T-helper 2 cell (primary cell): ENCODE measurements at places on chromosomes 12 and 14.

DNA sequence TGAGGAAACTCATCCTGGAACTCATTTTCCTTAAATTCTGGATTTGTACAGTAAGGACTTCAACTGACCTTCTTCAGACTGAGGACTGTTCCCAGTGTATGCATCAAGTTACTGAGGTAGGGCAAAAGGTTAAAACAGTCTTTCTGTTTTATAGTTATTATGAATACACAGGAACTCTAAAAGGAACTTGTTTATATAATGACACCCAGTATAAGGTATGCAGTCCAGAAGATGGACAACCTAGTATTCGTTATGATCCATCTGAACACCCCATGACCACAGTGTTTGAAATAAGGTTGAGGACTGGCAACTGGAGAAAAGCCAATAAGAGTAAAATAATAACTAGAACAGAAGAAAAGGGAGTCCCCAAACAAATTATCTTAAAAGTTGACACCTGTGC lies 779.9 kb upstream of the TMEM132C start:
- no peak for DNase-seq

GRCh38 chr12:95882080-95882479 lies 23.3 kb downstream of the SNRPF start:
- DNase-seq: no peak

DNA sequence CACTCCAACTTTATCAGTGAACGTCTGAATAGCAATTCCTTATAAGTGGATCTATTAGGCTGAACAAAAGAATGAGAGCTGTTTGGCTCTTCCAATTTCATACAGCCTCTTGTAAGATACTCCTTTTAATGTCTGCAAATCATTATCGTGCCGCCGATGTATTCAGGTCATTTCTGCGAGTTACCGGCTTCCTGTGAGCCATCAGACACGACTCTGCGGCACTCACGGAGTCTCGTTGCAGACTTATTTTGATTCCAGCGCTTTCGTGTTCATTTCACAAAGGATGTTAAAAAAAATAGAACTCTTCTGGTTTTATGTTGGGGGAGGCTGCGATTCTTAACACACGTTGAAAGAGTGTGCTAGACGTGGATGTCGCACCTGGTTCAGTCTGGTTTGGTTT lies 106.6 kb downstream of the GLT1D1 start:
- DNase-seq: no peak

DNA sequence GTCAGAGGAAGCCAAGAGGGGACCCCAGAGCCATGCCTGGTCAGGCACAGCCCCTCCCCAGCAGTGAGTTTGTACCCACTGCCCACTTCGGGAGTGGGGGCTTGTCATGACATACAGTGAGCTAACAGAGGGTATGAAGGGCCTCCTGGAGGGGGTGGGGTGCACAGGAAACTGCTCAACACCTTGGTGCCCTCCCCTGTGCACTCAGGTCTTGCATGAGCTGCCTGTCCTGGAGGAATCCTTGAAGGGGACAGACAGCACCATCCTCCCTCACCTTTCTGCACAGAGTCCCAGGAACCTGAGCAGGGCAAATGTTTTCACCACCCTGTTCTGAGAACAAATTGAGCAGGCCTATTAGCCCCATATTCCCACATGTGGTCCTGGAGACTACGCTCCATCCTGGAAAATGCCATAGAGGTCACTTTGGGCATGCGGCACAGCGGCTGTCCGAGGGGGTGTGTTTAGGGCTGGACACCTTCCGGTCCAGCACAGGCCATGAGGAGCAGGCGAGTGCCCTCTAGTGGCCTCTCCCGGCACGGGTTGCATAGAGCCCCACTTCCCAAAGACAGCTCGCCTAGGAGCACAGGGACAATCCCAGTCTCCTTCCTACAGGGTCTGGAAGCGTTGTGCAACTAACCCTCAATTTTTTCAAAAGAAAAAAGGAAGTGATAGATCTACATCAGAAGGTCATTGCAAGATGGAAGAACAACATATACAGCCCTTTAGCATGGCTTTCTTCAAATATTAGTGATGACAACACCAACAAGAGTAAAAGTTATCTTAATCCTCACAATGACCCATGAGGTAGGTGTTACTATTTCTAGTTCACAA lies 31.9 kb upstream of the ZFP36L1 start:
- DNase-seq: no peak

DNA sequence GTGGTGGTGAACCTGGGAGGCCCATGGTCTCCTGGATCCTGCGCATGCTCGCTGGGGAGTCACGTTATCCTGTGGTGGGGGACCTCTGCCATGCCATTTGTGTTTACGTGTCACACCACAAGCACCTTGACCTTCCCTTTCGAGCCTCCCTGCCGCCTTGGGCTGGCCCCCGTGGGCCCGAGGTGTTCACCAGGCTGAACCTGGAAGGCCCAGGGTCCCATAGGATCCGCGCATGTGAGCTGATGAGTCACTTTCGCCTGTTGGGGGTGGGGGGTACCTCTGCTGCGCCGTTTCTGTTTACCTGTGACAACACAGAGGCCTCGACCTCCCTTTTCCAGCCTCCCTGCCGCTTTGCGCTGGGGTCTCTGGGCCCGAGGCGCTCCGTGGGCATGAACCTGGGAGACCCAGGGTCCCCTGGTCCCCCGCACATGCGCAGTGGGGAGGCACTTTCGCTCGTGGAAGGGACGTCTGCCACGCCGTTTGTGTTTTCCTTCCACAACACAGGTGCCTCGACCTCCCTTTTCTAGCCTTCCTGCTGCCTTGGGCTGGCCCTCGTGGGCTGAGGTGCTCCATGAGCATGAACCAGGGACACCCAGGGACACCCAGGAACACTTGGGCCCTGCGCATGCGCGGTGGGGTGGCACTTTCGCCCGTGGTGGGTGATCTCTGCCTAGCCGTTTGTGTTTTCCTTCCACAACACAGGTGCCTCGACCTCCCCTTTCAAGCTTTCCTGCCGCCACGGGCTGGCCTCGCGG lies 334.1 kb downstream of the ALG10 start:
- DNase-seq: no peak

DNA sequence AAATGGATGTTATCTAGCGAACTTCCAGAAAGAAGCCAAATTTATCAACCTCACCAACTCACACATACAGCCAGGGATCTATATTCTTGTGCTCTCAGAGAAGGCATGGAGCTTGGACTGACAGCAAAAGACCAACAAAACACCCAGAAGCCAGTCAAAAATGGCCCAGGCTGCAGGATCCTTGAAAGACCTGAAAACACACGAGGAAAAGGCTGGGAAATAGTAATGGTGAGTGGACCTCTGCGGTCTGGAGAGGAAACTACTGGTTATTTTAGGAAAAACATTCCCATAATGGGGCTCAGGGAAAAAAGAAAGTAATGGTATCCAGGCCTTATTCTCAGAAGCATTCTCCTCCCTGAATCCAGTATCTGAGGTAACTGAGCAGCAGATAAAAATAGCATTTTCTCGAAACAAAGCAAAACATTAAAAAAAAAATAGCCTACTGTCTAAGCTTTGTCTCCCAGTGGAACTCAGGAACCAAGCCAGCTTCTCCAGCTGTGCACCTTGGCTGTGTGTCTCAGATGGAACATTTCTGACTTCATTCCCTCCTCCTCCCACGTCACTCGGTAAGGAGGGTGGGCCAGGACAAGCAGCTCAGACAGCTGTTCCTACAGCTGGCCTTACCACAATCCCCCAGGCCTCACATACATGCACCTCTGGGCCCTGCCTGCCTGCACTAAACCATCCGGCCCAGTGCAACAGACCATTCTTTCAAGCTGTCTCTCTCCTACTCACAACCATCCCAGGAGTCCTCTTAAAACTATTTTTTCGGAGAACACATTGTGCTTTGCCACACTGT lies 249.9 kb downstream of the DAD1 start:
- DNase-seq: no peak

DNA sequence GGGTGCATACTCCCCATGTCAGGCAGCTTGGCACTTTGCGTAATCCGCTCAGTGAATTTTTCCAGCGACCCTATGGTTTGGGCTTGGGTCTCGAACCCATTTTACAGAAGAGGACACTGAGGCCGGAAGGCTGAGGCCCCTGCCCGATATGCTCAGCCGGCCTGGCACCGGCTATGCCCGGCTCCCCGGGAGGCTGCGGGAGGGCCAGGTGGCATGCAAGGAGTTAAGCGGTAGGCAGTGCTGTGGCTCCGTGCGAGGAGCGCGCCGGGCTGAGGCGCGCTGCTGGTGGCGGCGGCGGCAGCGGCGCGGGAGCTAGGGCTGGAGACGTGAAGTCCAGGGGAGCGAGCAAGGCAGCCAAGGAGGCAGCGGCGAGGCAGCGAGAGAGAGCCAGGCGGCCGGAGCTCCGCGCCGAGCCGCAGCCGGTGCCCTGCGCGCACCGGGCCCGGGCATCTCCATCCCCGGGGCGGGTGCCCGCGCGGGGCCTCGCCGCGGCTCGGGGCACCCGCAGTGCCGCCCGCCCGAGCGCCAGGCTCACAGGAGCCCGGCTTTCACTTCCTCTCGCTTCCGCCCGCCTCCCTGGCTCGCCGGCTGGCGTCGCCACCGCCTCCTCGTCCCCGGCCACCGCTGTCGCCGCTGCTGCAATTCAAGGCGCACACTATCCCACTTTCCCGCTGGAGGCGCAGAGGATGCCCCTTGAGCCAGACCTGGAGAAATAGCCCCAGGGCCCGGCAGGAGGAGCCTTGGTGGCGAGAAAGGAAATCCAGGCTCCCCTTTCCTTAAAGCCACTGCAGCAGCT lies at the start of gene WSCD2:
TSS of gene WSCD2 (plus strand) at position 272 of the 796 bp plus-strand sequence. CDS start 66,545 bp downstream, outside the sequence.
- no peak for DNase-seq

DNA sequence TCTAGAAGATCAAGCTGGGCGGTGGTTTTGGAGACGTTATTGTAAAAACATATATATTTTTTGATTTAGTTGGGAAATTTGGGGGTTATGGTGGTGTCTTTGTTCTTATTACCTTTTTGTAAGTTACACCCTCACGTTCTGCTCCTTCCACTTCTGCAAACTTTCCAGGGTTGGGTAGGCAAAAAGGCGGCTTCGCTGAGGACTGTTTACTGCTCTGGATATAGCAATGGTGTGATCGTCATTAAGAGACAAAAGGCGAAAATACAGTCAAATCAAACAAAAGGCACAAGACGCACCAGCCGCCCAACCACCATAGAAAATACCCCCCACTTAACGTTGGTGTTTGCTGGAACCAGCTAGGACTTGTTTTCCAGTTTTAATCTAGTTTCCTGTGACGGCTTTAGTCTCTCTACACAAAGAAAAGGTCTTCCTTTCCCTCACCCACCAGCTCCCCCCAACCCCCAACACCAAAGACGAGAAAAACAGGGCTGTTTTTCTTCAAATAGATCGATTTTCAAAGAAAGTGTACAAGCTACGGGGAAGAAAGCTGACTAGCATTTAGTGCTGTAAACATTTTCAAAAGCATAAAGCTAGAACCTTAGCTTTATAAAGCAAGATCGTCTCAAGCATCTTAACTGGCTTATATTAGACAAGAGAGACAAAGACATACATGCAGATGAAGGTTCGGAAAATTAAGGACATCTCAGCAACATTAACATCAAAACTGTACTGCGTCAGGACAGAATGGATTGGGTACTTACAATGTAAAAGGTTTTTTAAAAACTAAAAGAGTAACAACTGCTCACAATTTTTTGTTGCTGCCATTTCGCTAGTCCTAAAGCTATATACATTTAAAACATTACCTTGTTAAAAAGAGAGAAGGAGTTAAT lies 2.0 kb upstream of the SETD1B start:
- DNase-seq: no peak

- DNase-seq: no peak
Observed at GRCh38 chr12:109542876-109543275, 30.4 kb downstream of the MMAB start.

DNA sequence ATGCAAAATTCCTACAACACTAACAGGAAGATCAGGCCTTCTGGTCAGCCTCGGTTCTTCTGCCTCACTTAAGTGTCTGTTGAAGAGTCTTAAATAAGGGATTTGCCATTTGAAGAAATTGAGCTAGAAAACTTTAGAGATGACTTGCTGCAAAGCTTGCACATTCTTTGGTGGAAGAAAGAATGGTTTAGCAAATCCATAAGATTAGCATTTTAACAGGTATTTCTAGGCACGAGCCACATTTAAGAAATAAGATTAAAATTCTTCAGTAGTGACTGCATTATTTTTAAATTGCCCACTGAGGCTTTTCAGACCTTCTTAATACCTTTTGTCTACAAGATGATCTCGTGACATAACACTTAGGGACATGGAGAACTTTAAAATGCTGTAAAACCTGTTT lies 327.1 kb downstream of the TMEM117 start:
- no peak for DNase-seq

DNA sequence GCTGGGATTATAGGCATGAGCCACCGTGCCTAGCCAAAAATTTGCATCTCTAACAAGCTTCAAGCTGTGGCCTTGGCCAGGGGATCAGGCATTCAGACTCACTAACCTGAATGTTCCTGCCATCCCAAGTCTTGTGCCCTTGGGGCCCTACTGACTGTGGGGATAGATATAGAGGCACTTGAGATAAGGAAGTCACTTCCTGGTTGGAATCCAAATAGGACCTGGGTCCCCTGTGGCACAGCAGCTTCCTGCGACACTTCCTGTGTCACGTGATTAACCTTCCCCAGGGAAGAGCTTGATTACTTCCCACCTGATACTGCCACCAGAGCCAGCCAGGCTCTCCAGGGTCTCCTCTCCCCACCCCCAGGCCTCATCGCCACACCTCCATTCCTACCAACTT lies 128.2 kb downstream of the BCL11B start:
- no peak for DNase-seq

DNA sequence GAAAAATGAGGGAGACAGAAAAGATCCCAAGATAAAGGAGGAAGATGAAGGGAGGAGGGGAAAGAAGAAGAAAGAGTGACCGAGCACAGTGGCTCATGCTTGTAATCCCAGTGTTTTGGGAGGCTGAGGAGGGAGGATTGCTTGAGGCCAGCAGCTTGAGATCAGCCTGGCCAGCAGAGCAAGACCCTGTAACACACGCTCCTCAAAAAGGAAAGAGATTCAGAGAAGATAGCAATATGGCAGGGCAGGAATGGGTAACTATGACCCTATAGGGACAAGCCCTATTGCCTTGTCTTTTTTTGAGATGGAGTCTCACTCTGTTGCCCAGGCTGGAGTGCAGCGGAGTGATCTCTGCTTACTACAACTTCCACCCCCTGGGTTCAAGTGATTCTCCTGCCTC lies 116.9 kb upstream of the MAP1LC3B2 start:
- no peak for DNase-seq

GRCh38 chr12:106871477-106871876 lies 84.2 kb upstream of the TMEM263 start:
- no peak for DNase-seq

GRCh38 chr12:12557733-12558132 lies 4.9 kb downstream of the DUSP16 start:
- no peak for DNase-seq

DNA sequence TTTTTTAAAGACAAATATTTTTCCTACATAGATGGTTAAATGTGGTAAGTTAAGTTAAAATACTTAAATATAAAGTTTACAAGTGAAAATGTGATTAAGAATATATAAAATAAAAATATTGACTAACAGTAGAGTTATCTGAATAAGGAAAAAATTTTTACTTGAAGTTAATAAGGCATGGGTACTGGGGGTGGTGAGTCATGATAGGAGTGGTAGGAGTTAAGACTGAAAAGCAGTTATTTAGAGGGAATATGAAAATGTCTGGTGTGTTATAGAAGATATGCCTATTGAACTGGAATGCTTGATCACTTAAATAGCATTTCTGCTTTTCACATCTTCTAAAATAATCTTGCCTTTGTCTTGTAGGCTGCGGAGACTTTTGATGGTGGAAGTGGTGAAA lies 68.7 kb downstream of the CCDC91 start:
- no peak for DNase-seq
